Stimulated activated CD4-positive, alpha-beta T cell treated with anti-CD3 and anti-CD28 coated beads, Interleukin-15, amount 100 ng/mL, for 1 hour (primary cell): ENCODE measurements at places on chromosomes 1 and 21.

GRCh38 chr1:20711285-20712214, 6.3 kb downstream of the KIF17 start:
- DNase-seq: no peak

GRCh38 chr1:2526824-2527555, 594 bp upstream of the PANK4 start:
- peak; percentile 44 for DNase-seq

DNA sequence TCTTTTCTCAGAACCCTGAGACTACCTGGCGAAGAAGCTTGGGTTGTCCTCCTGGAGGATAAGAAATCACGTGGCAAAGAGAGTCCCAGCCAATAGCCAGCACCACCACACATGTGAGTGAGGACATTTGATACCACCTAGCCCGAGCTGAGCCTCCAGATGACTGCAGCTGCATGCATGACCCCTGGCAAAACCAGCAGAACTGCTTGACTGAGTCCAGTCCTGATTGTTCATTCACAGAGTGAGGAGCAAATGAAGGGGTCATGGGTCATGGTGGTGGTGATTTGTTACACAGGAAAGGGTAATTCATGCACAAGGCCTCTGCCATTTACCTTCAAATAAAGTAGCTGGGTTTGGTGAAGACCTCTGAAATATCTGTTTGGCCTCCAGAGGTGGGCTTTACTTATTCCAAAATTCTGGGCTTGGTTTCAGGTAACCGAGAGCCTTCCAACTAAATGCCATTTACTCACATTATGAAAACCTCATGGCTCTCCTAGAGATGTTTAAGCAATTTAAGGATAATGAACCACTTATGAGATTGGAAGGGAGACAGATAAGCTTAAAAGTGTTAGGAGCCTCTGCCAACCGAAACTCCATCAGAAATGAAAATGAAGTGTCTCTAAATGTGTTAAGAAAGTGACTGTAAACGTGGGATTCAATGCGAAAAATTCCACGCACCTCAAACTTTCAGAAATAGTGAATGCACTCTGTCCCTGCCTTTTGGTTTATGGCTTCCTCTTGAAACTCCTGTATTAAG, 163.3 kb downstream of the SLC35F3 start:
- no peak for DNase-seq

GRCh38 chr1:218763538-218763937, 410.1 kb upstream of the LYPLAL1 start:
- no peak for DNase-seq

DNA sequence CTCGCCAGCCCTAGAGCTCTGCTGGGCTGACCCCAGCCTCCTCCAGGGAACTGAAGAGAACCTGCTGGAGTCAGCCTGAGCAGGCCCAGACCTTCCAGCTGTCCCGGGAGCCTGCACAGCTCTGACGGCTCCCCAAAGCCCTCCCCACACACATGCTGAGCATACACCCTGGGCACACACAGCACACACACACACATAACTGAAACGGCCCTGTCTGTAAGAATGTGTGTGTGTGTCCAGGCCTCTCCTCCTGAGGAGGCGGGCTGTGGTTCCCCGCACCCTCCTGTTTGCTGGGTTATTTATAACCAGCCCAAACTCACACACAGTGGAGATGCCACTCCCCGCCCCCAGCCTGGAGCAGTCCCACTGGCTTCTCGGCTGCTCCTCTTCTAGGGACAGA, 20.2 kb downstream of the SDC3 start:
- no peak for DNase-seq

DNA sequence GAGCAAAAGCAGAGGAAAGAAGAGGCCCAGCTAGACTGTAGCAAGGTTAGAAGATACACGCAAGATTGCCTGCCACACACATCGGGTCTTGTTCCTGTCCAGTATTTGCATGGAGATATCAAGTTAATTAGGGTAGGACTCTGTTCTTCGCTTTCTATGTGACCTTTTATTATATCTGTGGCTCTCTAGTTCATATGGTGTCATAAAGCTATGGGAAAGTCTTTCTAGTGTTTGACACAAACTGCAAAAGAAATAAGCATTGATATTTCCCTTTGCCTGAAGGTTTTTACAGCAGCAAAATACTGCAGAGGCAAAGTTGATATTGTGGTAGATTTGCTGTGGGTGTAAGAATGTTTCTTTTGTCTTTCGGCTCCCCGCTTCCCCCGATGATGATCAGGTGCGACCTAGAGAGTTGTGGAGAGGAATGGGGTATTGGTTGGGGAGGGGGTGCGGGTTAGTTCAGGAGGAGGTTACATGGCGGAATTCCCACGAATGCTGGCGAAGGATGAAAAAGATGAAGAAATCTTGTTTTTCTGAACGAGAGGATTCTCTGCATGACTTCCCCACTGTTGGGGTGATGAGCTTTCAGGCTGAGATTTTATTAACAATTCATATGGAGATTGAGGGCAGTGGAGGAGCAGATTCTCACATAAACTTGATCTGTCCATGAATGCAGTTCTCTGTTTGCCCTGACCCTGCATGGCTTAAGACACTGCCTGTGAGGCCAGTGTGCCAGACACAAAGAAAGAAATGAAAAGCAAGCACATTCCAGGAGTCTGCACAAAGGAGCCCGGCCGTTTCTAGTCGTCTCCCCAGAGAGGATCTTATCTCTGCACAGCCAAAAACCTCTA, 550.2 kb downstream of the USP25 start:
- no peak for DNase-seq

GRCh38 chr1:247347477-247348222, 16.0 kb upstream of the ZNF496 start:
- DNase-seq: no peak

DNA sequence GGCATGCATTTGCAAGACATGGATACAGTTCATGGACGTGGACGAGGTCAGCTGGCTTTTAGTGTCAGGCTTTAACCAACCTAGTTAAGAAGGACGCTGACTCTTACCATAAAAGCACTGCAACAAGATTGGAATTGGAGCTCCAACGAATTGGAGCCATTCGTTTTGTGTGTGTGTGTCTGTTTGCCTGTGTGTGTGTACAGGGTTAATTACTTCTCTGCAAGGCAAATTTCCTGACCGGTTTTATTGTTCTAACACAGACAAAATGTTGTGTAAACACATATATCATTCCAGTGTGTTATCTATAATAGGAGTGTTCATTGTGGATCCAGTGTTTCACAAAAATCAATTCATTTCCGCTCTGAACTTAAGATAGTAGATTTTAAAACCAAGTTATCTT, 7.9 kb downstream of the ITSN1 start:
- DNase-seq: no peak

- DNase-seq: no peak
These were observed 733 bp downstream of the KDM5B start for GRCh38 chr1:202807451-202807925.

- DNase-seq: no peak
These were observed 52.3 kb downstream of the HMCN1 start for GRCh38 chr1:185786524-185786923.

DNA sequence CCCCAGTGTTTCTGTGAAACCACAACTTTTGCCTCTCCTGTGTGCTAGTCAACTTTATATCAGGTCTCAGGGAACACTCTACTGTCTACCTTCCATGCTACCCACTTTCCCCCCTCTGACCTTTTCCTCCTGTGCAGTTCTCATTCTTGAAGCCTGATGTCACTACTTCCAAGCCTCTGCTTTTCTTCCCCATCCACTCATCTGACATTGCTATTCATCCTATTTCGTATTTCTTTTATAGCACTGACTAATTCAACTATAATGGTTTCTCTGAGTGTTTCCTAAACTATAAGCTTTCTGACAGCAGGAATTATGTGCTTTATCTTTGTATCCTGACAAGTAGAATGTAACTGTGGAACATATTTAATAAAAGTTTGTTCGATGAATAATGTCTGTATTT, 18.2 kb upstream of the DPH5 start:
- no peak for DNase-seq

GRCh38 chr1:25666460-25666859, 49.9 kb downstream of the MAN1C1 start:
- no peak for DNase-seq

DNA sequence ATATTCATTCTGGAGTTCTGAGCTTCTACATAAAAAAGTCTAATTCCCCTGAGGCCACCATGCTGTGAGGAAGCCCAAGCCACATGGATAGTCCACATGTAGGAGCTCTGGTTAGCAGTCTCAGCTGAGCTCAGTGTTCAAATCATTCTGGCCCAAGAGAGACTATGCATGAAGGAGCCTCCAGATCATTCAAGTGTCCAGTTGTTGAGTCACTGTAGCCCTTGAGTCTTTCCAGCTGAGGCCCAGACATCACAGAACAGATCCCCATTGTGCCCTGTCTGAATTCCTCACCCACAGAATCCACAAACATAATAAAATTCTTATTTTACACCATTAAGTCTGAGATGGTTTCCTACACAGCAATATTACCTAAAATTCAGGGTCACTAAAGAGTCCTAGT, 107.0 kb upstream of the NGF start:
- DNase-seq: no peak

GRCh38 chr21:35265170-35265877, 216.2 kb upstream of the RUNX1 start:
- DNase-seq: no peak

GRCh38 chr1:237396426-237396825, 354.4 kb downstream of the RYR2 start:
- no peak for DNase-seq

DNA sequence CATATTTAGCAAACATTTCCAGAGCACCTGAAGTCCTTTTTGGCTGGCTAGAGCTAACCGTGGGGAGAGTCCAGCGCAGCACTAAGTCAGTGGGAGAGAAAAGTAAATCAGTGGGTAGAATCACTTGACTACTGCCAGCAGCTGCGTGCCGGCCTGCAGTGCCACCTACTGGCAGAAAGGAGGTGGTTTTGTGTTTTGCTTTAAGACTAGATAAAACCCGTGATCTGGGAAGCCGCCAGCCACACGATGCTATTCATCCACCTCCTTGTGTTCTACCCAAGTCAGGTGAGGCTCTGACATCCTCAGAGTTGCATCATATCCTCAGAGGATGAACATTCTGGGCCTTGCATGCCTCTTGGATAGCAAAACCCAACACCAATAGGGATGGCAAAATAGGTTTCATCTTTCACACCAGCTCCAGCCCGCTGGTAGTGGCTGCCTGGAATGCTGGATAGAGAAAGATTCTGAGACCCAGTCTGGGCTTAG, 14.1 kb upstream of the HEYL start:
- DNase-seq: peak; percentile 55

DNA sequence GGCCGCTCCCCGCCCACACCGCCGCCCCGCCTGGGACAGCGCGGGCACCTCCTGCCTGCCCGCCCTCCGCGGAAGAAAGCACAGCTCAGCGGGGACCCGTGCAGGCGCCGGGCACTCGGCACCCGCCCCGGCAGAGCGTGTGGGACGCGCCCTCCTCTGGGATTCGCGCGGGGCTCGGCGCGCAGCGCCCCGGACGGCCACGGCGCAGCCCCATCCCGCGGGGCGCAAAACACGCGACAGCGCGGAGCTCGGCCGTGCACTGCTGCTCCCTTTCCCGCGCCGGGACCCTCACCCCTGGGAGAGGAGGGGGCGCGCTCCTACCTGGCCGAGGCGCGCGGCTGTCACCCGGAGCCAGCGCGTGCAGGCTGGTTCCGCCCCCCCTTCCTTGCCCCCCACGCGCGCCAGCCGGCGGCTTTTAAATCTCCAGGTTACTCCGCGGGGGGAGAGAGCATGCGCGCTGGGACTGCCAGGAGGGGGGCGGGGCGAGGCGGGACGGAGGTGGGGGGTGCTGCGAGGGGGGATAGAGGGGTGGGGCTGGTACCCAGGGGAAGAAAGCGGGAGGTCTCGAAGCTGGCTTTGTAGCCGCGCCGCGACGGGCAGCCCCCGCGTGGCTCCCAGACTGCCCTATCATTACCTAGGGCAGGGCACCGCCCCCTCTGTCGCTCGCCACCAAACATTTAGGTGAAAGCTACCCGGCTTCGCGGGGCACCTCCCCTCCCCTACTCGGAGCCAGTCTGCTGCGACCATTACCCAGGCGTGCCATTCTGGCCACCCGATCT, at the start of gene SLC45A3:
Gene SLC45A3, minus strand, starts transcription at position 437 of the 779 bp plus-strand sequence. CDS start 15,853 bp downstream, outside the sequence.
- DNase-seq: peak; percentile 32

- DNase-seq: no peak
These were observed 389.7 kb downstream of the PTPRU start for GRCh38 chr1:29626066-29626465.

DNA sequence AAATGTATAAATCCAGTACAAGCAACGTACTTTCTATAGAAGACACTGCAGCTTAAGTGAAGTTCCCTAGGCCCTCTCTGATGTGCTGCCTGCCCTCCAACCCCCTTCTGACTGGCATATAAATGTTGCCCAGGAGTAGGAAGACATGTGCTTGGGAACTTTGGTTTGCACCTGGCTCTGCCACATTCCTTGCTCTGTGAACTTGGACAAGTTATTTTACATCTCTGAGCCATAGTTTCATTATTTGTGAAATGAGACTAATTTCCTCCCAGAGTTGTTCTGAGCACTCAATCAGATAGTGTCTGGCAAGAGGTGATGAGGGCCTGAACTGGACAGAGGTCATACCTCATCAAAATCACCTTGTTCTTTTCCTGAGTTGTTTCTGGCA, 3.5 kb upstream of the PHC2 start:
- no peak for DNase-seq

GRCh38 chr1:53715478-53715877, 23.5 kb downstream of the GLIS1 start:
- no peak for DNase-seq

GRCh38 chr1:169891539-169891885, 2.2 kb downstream of the SCYL3 start:
- no peak for DNase-seq

DNA sequence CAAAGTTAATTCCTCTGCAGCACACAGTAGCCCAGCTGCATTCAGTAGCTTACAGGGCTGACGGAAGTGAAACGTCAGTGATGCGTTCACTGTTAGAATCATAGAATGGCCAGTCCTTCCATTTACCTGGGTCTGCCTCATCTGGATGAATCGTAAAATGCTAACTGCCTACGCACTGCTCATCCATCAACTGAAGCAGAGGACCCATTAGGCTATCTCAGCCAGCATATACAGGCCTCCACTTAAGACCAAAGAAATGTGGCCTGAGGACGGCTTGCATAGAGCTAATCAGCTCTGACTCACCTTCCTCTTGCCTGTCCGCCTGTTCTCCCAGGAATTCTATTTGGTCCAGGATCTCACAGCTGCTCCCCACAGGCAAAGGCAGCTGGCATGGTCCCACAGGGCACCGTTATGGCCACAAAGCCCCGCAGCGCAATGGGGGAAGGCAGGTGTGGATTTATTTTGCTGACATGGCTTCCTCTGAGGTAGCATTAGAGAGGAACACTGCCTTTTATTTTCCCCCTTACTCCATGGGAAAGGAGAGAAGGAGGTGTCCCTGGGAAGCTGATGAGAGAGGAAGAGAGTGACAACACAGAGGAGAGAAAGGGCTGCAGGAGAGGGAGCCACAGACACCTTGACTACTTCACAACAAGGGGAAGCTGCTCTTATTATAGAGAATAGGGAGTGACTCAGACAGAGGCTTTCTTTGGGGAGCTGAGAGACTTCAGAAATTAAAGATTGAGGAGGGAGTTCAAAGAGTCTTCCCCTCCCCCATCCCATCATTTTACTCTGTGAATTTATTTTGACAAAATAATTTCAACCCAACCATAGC, 177.6 kb downstream of the HHIPL2 start:
- DNase-seq: no peak

GRCh38 chr1:4027492-4028138, 127.5 kb upstream of the C1orf174 start:
- DNase-seq: no peak
